ENCODE measurements at places on chromosomes 11 and 22.

GRCh38 chr11:128594226-128594625, 6.9 kb upstream of the ETS1 start:
- no peak for DNase-seq

GRCh38 chr11:64031001-64031400, 4.7 kb upstream of the FLRT1 start:
- DNase-seq: no peak

DNA sequence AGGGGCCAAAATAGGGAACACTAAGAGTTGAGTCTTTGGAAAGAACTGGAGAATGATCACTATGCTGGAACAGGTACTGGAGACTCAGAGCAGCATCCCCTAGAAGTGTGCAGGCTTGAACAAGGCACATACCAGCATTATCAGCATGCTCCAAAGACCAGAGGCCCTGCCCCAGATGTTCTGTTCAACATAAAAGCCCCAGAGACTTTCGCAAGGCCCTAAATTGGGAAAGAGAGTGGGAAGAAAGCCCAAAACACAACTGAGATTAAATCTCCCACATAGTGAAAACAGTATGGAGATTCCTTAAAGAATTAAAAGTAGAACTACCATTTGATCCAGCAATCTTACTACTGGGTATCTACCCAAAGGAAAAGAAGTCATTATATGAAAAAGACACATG, 9.4 kb downstream of the CNGA4 start:
- DNase-seq: no peak

DNA sequence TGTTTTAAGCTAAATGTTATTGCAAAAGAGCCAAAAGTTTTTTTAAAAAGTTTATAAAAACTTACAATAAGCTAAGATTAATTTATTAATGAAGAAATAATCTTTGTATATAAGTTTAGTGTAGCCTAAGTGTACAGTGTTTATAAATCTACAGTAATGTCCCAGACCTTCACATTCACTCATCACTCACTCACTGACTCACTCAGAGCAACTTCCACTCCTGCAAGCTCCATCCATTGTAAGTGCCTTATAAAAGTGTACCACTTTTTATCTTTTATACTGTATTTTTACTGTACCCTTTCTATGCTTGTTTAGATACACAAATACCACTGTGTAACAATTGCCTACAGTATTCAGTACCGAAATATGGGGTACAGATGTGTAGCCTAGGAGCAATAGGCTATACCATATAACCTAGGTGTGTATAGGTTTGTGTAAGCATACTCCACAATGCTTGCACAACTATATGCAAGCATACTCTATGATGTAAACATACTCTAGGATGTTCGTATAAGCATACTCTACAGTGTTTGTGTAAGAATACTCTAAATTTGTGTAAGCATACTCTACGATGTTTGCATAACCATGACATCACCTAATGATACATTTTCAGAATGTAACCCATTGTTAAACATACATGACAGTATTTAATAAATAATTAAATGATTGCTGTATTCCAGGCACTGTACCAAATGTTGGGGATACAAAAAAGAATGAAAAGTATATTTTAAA, 953.0 kb downstream of the KCNA4 start:
- no peak for DNase-seq

GRCh38 chr11:2351701-2352100, 25.4 kb upstream of the CD81 start:
- DNase-seq: no peak

- no peak for DNase-seq
These were observed 82.2 kb downstream of the PHF21B start for GRCh38 chr22:44927463-44928135.

DNA sequence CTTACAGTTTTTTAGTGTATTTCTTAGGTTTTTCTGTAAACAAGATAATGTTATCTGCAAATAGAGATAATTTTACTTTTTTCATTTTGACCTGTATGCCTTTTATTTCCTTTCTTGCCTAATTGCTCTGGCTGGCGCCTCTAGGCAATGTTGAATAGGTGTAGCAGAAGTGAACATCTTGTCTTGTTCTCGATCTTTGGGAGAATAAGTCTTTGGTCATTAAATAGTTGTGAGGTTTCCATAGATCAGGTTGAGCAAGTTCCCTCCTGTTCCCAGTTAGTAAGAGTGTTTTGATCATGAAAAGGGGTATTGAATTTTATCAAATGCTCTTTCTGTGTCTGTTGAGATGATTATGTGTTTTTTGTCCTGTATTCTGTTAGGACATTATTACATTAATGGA, 24.0 kb downstream of the PIH1D2 start:
- DNase-seq: no peak
